ENCODE measurements at places on chromosomes 11 and 22.
A peak's percentile ranks its signal among the peaks of the same experiment; 100 is the strongest.

- H3K36me3 ChIP-seq = no peaks in the 10 kb centered on the region
- H3K4me3 ChIP-seq = no peak overlapping the region
- peaks cover 1% of the 10 kb centered on the region for H3K27me3 ChIP-seq
- no peak for DNase-seq
- no peaks in the 10 kb centered on the region for H3K4me1 ChIP-seq
Observed at GRCh38 chr11:8257003-8257664, 6.5 kb downstream of the LMO1 start.

- no peaks in the 10 kb centered on the region for H3K4me1 ChIP-seq
- no peaks in the 10 kb centered on the region for H3K27me3 ChIP-seq
- peaks cover 7% of the 10 kb centered on the region for H3K36me3 ChIP-seq
- no peak overlapping the region for H3K4me3 ChIP-seq
- H3K27ac ChIP-seq = no peak overlapping the region
Observed at GRCh38 chr22:38786631-38787030, 7.3 kb downstream of the DNAL4 start.

GRCh38 chr11:20011307-20011951 lies 148.8 kb downstream of the DBX1 start:
- no peaks in the 10 kb centered on the region for H3K36me3 ChIP-seq
- no peak for DNase-seq
- H3K27me3 ChIP-seq = peaks cover 8% of the 10 kb centered on the region

DNA sequence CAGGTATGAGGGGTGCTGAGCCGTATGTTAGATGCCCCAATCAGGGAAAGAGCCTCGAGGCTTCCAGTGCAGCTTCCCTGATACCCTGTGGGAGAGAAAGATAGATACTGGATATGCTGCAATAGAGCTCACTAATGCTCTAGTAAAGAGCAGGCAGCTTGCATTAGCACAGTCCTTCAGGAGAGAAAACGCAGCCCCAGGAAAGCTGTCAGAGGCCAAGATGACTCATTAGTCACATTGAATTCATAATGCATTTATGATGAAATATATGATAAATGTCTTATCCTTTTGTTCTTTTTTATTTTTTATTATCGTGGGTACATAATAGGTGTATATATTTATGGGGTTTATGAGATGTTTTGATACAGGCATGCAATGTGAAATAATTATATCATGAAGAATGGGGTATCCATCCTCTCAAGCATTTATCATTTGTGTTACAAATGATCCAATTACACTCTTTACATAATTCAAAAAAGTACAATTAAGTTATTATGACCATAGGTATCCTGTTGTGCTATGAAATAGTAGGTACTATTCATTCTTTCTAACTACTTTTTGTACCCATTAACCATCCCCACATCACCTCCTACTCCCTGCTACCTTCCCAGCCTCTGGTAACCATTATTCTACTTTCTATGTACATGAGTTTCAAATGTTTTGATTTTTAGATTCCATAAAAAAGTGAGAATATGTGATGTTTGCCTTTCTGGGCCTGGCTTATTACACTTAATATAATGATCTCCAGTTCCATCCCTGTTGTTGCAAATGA lies 94.5 kb upstream of the TOP3B start:
- H3K36me3 ChIP-seq = no peaks in the 10 kb centered on the region
- DNase-seq = no peak
- H3K27me3 ChIP-seq = peaks cover 4% of the 10 kb centered on the region

DNA sequence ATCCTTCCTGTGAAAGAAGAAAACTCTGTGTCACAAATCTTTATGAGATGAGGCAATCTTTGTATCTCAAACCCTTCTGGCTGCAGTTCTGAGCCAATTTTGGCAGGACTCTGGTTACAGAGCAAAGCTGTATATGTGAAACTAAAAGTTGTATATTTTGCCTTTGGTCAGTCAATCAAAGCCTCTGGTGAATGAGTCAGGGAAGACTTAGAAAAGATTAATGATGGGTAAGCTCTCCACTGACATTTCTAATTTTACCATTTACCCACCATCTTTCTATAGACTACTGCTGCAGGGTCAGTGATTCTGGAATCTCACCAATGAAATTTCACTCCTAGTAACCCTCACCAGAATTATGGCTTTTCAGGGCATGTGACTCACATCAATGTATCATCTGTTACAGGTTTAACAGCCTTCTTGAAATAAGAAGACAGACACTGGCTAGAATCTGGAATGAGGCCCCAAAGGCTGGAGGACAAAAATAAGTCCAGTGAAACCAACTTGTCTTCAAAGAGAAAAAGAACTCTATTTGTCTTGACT lies 43.3 kb downstream of the USP35 start:
- no peaks in the 10 kb centered on the region for H3K4me1 ChIP-seq
- H3K27me3 ChIP-seq = no peaks in the 10 kb centered on the region
- no peak overlapping the region for H3K27ac ChIP-seq
- DNase-seq = no peak
- no peak overlapping the region for H3K4me3 ChIP-seq
- peaks cover 3% of the 10 kb centered on the region for H3K36me3 ChIP-seq

GRCh38 chr22:35582218-35582860 lies 34.8 kb downstream of the MB start:
- no peaks in the 10 kb centered on the region for H3K4me1 ChIP-seq
- no peaks in the 10 kb centered on the region for H3K36me3 ChIP-seq
- no peaks in the 10 kb centered on the region for H3K27me3 ChIP-seq
- no peak overlapping the region for H3K4me3 ChIP-seq
- DNase-seq = no peak
- H3K27ac ChIP-seq = no peak overlapping the region

- no peaks in the 10 kb centered on the region for H3K4me1 ChIP-seq
- DNase-seq = no peak
- H3K27ac ChIP-seq = no peak overlapping the region
- peaks cover 5% of the 10 kb centered on the region for H3K27me3 ChIP-seq
- H3K4me3 ChIP-seq = no peak overlapping the region
Observed at GRCh38 chr11:36156817-36157519, 132.3 kb downstream of the COMMD9 start.

- H3K4me3 ChIP-seq = no peak overlapping the region
- no peaks in the 10 kb centered on the region for H3K36me3 ChIP-seq
- no peak for DNase-seq
- no peaks in the 10 kb centered on the region for H3K4me1 ChIP-seq
- no peak overlapping the region for H3K27ac ChIP-seq
Observed at GRCh38 chr11:64998141-64998540, 1.4 kb upstream of the BATF2 start.

DNA sequence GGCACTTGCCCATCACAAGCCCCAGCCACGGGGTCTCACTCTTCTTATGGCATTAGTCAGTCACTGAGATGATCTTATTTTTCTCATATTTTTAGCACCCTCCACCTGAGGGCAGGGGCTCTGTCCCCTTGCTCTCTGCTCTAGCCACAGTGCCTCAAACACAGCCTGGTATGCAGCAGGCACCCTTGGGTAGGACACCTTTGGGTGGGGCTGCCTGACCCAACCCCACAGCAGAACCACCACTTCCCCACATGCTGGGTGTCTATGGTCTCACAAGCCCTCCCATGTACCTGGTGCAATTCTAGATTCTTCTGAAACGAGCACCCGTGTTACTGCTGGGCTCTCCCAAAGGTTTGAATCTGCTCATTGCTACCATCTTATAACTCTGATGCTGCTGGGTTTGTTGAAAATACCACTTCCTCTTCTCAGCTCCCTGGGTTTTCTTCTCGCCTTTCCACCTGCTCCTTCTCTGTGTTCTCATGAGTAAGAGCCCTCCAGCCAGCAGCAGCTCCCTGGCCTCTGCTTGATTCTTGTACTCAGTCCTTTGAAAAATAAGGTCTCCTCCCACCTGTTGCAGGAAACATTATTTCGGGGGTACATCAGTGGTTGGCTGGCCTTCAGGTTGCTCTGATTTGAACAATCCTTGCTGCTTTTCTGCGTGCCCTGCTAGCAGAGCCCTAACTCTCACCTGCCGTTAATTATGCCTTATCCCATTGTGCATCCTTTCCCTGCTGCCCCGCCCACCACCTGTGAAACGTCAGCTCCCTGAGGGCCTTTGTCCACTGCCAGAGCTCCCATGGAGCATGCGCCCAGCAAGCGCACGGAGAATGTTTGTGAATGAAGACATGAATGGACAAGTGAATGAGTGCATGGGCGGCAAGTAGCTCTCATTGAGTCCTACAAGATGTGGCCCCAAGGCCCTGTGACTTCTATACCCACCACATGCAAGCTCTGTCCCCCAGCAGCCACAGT lies 1181.6 kb downstream of the TBC1D22A start:
- H3K27ac ChIP-seq = peak overlapping the region; percentile 37
- peak overlapping the region; percentile 22 for H3K4me3 ChIP-seq
- H3K36me3 ChIP-seq = no peaks in the 10 kb centered on the region

DNA sequence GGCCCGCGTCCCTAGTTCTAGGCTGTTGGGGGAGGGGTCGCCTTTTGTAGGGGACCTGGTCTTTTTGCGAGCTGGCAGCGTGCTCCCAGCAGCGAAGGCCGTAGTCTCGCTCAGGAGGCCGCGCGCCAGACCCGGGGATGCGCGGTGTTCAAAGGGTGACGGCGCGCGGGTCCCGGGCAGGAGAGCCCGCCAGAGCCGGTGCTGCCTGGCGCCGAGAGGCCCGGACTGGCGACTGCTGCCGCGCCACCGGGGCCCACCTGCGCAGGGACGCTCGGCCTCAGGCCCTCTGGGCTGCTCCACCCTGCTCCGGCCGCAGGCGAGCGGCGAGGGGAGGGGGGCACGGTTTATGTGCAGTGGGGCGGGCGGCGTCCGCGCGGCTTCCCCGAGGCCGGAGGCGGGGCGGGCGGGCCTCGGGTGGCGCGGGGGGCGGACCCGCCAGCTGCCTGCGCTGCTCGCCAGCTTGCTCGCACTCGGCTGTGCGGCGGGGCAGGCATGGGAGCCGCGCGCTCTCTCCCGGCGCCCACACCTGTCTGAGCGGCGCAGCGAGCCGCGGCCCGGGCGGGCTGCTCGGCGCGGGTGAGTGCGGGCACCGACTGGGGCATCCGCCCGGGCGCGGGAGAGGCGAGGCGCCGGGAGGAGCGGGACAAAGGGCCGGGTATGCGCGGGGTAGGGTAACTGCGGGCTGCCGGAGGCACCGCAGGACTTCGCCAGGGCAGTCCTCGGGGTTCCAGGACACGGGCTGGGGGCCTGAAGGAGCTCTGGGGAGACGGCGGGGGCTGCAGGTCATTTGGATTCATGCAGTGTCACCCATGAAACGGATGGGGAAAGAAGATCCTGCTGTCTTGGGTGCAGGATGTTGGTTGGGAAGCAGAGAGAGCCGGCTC lies at the start of gene PRSS23:
Gene PRSS23 (plus strand): TSS at position 467 of the 884 bp plus-strand sequence. CDS start 7,102 bp downstream, outside the sequence.
- H3K36me3 ChIP-seq = no peaks in the 10 kb centered on the region
- peak within 1 kb of the TSS; percentile 98 for H3K4me3 ChIP-seq
- peak within 1 kb of the TSS; percentile 83 for H3K27ac ChIP-seq

GRCh38 chr22:44026630-44027511 lies 2.8 kb downstream of the PARVB start:
- peak overlapping the region; percentile 79 for H3K4me3 ChIP-seq
- peak; percentile 56 for DNase-seq
- peaks cover 6% of the 10 kb centered on the region for H3K27me3 ChIP-seq
- peak overlapping the region; percentile 85 for H3K27ac ChIP-seq

- DNase-seq = no peak
- peak overlapping the region; percentile 79 for H3K4me3 ChIP-seq
- peaks cover 83% of the 10 kb centered on the region for H3K4me1 ChIP-seq
- peak overlapping the region; percentile 100 for H3K27ac ChIP-seq
- H3K27me3 ChIP-seq = peaks cover 16% of the 10 kb centered on the region
Observed at GRCh38 chr11:121450401-121450800, 1.7 kb upstream of the SORL1 start.

DNA sequence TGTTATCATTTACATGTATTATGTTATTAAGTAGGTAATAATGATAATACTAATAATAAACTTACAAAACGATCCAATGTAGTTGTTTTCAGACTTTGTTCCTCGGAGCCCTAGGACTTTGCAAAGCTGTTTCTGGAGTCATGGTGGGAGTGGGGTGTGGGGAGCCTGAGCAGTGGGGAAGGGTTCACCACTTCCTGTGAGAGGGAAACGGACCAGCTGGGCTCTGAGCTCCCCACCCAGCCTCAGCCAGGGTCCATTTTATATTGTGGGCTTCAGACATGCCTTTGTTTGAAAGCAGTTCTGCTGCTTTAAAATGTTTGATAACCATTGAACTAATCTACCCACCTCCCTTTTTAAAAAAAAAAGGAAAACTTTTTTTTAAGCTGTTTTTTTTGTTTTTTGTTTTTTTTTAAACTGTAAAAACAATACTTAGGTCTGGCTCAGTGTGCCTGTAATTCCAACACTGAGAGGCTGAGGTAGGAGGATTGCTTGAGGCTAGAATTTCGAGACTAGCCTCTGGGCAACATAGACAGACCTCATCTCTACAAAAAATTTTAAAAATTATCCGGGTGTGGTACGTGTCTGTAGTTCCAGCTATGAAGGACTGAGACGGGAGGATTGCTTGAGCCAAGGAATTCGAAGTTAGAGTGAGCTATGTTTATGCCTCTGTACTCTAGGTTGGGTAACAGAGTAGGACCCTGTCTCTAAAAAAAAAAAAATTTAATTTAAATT lies 7.0 kb downstream of the SERPING1 start:
- H3K4me3 ChIP-seq = no peak overlapping the region
- no peak overlapping the region for H3K27ac ChIP-seq
- peaks cover 2% of the 10 kb centered on the region for H3K27me3 ChIP-seq
- DNase-seq = no peak

- peaks cover 1% of the 10 kb centered on the region for H3K27me3 ChIP-seq
- H3K4me3 ChIP-seq = no peak overlapping the region
- H3K4me1 ChIP-seq = no peaks in the 10 kb centered on the region
- H3K36me3 ChIP-seq = no peaks in the 10 kb centered on the region
- DNase-seq = no peak
Observed at GRCh38 chr11:110866081-110866480, 153.8 kb upstream of the ARHGAP20 start.

DNA sequence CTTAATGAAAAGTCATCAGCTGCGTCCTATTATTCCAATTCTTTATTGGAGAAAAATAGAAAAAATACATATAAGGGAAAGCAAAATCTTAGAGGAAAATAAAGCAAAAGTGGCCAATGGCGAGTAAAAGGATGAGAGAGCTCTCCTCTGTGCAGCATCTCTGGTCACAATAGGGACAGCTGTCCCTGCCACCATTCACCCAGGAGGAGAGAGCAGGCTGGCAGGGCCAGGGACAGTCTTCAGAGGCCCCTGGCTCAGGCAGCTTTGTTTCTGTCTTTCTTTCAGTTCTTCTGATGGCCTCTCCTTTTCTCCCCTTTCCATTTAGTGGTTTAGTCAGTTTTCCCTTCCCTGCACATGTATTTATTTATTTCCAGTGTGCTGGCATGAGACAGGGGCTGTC lies 941.3 kb downstream of the NTM start:
- no peaks in the 10 kb centered on the region for H3K36me3 ChIP-seq
- H3K4me1 ChIP-seq = no peaks in the 10 kb centered on the region
- no peak for DNase-seq
- no peak overlapping the region for H3K4me3 ChIP-seq
